ENCODE measurements at places on chromosomes 7 and 10.

DNA sequence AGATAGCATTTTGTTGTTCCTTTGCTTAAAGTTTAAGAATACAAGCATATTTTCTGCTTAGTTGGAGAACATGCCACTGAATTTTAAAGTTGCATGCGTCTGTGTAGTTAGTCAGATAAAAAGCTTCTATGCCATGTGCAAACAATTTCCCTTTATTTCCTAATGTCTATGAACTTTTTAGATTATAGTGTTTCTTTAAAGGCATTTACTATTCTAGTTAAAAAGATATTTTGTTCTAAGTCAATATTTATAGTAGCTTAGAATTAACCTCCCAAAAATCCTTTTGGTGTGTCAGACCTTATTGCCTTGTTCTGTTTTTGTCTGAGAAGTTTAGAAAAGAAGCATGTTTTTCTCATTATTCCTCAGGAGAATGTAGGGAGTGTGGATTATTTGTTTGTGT is 99.0 kb upstream of the GATA3 start:
- DNase-seq, result no peak

DNA sequence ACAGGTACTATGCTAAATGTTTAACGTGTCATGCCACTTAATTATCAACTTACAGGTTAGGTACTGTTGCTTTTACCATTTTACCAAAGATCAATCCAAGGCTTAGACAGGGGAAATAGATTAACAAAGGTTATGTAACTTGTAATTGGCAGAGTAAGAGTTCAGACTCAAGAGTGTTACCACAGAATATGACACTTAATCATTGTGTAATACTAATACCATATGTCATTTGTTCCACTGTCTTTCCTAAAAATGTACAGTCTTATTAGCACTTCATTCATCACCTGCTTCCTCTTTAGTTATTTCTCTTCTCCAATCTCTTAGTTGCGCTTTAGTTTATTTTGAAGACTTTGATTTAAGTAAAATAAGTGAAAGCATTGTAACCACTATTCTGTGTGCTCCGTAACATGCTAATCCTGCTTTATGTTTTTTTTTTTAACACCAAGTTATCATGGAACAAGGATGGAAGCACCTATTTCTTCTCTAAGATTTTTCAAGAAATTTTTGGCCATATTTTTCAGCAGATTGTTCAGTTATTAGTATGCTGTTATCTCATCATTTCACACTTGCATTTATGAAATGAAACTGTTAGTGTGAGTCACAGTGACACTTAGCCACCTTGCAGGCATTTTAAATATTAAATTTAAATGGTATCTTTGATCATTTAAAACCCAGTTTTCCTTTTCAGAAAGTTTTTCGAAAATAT is 197.3 kb downstream of the PHF14 start:
- DNase-seq, result no peak

- no peak for DNase-seq
These were observed 217.9 kb downstream of the SFMBT2 start for GRCh38 chr10:7192831-7193361.

DNA sequence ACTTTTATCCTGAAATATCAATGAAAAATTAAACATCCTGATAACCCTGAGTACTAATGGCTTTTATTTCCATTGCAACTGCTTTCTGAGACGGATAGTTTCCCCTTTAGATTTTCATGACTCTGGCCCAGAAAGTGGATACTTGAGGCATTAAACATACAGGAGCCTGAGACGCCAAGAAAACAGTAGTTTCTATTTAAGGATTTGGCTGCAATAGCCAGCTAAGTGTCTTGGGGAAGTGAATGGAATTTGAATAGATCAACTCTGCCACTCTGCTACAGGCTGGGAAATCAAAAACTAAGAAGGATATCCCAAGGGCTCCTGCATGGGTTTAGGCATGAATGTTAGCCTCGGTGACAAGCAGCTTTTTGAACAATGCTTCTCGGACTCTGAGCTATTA is 24.7 kb upstream of the GPAM start:
- no peak for DNase-seq

DNA sequence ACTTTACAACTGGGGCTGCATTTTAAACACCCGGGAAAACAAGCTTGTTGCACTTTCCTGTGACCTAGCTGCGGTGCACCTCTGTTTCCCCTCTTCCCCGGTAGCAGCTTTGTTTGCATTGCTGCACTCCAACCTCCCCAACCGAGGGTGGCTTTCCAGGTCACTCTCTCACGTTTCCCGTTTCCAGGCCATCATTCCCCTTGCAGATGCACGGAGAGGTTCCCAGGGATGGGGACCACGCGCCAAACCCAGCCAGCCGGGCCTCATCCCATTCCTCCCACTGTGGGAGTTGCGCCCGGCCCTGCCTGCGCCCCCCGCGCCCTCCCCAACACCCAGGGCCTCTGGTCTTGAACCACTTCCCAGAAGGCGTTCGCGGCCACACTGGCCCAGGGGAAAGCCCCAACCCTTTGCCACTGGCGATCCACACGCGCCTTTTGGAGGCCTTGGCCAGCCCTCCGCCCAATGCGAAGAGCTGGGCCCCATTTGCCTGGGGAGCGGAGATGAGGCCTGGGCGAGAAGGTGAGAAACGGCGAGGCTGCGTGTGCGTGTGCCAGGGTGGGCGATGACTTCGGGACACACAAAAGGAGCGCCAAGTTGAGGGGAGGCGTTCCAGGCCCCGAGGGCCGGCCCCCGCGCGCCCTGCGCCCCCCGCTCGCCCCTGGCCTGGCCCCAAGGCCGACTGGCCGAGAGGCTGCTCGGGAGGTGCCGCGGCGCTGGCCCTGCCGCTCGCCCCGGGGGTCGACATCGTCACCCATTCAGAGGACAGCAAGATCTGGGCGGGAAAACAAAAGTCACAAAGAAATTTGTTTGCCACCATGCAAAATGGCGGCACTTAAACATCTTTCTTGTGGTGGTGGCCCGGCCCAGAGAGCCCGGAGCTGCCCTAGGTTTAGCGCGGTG is 15.9 kb downstream of the SKIDA1 start:
- DNase-seq, result no peak

GRCh38 chr7:1123715-1124114 is 35.8 kb downstream of the GPER1 start:
- peak; percentile 19 for DNase-seq

- DNase-seq, result no peak
These were observed 39.0 kb downstream of the CLEC2L start for GRCh38 chr7:139562491-139562890.

DNA sequence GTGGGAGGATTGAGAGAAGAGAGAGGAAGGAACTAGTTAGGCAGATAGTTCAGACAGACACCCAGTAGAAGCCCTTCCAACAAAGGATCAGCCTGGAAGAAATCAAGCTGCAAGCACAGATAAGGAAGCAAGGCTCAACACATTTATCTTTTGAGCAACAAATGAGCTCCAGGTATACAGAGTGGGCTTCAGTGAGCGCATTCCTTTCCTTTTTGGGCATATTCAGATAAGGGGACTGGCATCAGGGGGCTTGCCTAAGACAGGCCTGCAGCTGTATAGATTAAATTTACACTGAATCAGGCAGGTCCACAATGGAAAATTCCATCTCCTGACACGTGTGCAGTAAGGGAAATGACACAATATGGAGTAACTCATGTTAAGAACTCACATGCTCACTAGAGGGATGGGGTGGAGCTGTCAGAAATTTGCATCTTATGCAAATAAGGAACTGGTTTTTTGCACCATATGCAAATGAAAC is 147.2 kb downstream of the AKR1D1 start:
- DNase-seq, result no peak

DNA sequence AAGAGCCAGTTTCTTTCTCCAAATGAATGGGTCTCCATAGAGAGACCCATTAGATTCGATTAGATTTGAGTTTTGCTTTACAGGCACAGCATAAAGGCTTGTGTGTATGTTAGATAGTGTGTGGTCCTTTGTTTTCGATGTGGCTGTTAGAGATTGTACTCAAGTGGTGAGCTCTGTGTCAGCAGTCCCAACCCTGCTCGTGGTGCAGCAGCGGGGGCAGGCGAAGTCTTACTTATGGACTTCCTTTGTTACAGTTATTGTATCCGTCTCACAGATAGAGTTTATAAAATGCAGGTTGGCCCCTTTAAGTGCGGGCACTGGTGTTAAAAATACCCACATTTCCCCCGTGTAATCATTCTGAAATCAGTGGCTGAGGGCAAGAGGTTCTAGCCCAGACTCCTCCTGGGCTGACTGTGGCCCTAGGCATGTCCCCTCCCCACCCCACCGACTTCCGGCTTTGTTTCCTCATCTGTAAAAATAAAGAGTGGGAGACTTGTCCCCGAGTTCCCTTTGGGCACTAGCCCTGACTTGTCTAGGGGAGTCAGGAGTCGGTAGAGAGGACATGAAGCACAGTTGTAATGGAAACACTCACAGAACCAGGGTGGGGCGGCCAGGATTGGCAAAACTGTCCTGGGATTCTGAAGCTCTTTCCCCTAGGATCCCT is 28.6 kb downstream of the MTURN start:
- no peak for DNase-seq

DNA sequence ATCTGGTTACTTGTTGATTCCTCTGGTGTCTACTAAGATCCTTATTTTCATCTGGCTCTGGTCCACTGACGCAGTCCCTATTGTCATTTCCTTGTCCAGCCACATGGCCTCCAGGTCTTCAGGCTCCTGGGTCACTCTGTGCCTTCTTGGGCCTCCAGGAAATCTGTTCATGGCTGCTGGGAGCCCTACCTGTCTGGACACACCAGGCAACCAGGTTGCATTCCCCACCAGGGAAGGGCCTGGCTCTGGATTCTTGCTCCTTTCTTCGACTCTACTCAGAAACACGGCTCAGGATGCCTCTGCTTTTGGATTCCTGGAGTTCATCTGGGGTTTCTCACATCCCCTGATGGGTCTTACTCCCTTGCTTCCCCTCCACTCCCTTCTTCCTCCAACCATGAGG is 8.0 kb upstream of the PPIF start:
- DNase-seq, result no peak

GRCh38 chr7:66036788-66037187 is 38.8 kb upstream of the ASL start:
- no peak for DNase-seq

DNA sequence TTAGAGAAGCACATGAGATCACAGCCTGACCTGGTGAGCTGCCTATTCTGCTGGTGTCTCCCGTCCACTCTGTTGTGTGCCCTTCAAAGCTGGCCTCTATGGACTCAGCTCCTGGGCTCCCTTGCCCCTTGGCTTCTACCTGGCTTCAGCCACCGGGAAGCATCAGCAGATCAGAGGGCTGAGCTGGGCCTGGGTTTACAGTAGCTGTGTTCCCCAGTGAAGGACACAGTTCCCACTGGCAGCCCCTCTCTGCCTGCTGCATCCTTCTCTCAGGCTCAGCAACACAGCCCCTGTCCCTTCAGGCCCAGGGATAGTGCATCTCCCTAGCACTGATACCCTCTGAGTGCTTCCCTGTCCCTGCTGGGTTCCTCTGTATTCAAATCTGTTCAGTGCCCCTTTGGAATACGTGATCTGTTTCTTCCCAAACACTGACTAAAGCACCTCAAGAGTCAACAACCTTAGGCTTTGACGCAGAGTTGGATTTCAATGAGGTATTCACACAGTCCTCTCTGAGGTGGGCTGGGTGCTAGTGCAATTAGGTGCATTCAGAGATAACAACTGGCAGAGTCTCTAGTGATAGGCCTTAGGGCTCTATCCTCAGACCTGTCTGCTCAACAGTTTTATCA is 109.8 kb downstream of the GRID1 start:
- no peak for DNase-seq

- DNase-seq, result no peak
These were observed 248.5 kb upstream of the GRB10 start for GRCh38 chr7:51031216-51031615.

GRCh38 chr10:93068411-93069244 is 5.1 kb upstream of the CYP26A1 start:
- no peak for DNase-seq

DNA sequence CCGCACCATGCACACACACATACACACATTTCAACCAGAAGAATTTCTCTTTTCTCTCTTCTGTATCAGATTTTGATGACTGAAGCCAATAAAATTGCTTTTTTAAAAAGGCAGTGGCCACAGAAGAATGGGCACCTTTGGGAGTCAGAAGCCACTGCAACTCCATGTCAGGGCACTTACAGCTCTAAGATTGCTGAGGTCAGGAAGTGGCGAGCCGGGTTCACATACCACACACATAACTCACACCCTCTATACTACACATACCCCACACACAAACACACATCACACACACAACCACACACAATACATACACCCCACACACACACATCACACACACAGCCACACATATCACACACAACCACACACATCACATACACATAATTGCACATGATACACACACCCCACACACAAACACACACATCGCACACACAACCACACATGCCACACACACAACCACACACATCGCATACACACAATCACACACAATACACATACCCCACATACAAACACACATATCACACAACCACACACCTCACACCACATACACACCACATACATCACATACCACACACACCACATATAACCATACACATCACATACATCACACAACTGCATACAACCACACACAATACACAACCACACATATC is 31.2 kb downstream of the GPRIN2 start:
- peak; percentile 65 for DNase-seq

DNA sequence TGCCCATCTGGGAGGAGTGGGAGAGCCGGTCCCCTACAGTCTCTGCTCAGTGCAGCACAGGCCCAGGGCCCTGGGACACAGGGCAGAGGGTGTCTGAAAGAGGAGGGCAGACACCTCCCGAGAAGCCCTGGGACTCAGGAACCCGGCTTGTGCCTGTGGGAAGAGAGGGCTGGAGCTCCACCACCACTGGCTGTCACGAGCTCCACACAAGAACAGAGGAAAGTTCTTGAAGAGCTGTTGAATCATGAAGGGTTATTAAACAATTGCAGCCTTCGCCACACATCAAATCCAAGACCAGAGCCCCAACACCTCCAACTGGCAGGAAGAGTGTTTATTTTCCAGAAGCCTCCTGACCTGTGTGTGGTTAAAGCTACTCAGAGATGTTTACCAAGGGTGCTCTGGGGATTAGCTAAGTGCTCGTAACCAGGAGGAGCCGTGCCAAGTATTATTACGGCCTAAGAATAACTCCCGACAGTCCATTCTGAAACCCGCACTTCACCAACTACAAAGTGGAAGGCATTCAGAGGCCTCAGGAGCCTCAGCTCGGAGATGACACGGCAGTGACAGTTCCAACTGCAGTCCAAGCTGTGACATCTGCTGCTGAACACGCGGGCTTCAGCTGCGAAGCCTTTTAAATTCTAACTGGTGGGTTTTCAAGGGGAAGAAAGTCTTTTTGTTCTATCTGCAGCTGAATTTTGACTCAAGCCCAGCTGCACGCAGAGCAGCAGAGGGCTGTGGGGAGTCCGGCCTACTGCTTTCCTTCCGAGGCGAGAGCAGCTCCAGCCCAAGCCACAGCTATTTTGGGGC is 75.1 kb downstream of the MAD1L1 start:
- DNase-seq, result peak; percentile 76

All from non-pigmented ciliary epithelial cell (primary cell).